Retinal pigment epithelial cell (primary cell): ENCODE measurements at places on chromosomes 6 and 20.

- DNase-seq = no peak
Measured at GRCh38 chr6:129124347-129124746, 241.4 kb downstream of the LAMA2 start.

- no peak for DNase-seq
Measured at GRCh38 chr6:100881707-100882040, 545 bp upstream of the ASCC3 start.

DNA sequence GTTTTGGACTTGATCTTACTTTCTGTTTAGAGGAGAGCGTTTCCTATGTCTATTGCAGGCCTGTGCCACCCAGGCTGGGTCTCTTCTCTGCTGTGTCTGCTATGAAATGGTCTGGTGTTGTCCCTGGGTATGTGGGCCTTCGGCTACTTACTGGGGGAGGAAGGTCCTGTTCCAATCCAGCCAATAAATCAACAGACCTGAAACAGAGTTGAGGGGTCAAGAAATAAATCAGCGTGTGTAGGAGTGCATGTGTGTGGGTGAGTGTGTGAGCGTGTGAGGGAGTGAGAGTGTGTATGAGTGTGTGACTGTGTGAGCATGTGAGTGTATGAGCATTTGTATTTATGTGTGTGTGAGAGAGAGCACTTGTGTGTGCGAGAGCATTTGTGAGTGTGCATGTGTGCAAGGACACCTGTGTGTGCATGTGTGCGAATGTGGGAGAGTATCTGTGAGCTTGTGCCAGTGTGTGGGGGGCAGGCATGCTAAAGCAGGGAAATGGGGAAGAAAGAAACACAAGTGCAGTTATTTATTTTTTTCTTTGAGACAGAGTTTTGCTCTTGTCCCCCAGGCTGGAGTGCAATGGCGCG, 86.3 kb upstream of the PMEPA1 start:
- DNase-seq = no peak

- DNase-seq = peak; percentile 54
Measured at GRCh38 chr6:152271776-152272464, 365.2 kb downstream of the SYNE1 start.

- no peak for DNase-seq
Measured at GRCh38 chr6:124010574-124010973, 206.9 kb downstream of the NKAIN2 start.

- DNase-seq = no peak
Measured at GRCh38 chr6:144710207-144710606, 425.1 kb downstream of the UTRN start.

DNA sequence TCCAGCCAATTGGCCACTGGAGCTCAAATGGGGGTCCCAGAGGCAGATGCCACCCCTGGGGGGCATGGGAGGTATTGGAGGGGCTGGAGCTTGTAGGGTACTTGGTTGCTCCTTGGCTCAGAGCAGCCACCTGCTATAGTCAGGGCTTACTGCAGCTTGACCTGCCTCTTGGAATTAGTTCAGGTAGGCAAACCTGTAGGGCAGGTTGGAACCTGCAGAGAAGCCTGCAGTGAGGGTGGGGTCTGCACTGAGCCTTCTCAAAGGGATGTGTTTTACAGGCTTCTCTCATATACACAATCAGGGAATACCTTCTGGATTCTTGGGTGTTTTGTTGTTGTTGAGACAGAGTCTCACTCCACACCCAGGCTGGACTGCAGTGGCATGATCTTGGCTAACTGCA, 94.2 kb upstream of the MYL9 start:
- DNase-seq = no peak

DNA sequence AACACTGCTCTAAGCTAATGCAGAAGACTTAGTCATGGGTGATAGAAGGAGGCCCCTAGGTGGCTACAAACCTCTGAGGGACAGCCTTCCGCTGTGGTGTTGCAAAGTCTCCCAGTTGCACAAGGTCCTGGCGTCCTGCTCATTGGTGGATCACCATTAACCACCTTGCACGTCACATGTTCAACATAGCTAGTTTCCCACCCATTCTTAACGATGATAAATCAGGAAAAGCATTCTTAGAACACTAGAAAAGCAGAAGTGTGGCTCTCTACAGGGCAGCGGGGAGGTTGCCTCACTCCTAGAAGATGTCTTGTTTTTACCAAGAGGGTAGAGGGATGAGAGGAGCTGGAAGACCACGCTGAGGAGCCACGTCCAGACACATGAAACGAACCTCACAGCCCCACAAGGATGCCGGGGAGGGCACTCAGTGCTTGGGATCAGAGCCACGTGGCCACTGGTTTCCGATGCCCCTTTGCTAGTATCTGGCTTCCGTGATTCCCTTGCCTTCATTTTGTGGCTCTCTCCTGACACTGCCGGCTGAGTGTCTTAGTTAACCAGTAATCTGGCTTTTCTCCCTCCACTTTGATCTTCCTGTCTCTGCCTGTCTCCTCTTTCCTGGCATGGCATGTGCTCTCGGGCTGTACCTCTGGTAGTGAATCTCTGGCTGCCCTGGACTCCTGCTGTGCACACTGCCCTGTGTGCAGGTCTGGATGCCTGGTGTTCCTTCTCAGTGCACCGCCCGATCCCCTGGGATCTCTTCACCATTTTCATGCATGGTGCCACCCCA, 91.4 kb upstream of the NEDD9 start:
- DNase-seq = no peak

- no peak for DNase-seq
Measured at GRCh38 chr6:111625461-111626391, 20.0 kb upstream of the TRAF3IP2 start.

- no peak for DNase-seq
Measured at GRCh38 chr20:24996449-24997377, 4.2 kb upstream of the APMAP start.

DNA sequence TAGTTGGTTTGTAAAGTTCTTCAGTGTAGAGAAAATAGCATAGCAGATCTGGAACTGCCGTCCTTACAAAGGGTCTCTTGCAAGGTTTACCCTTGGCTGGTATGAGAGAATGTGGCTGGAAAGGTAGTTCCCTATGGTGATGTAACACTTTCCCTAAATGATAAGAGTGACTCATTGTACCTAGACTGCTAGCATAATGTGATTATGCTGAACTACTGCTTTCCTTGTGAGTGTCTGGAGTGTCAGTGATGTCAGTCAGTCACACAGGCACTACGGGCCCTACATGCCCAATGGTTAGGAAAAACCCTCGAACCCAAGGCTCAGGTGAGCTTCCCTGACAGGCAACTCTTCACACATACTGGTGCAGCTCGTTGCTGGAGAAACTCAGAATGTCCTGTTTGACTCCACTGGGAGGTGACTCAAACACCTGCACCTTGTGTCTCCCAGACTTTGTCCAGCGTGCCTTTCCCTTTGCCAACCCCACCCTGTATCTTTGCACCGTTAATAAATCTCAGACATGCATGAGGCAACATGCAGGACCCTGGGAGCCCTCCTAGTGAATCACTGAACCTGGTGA, 28.4 kb upstream of the LY86 start:
- DNase-seq = no peak

DNA sequence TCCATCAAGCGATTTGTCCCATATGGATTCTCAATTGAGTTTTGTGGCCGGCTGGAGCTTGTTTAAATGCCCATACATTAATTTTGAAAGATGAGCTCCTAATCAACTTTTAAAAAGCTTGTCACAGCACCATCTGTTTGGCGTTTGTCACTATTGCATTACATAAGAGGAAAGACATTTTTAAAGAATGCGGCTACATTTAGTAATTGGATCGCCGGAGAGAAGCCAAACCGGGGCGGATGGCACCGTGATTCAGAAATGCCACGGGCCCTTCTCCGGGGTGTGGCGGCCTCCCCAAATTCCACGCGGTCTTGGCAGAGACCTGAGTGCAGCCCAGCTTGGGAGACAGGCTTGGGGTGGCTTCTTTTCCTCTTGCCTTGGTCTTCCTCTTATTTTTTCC, 67.7 kb upstream of the ZNFX1 start:
- DNase-seq = no peak

- DNase-seq = no peak
Measured at GRCh38 chr6:150126641-150127291, 16.1 kb upstream of the PPP1R14C start.

GRCh38 chr6:43639984-43640800, 4.6 kb downstream of the MAD2L1BP start:
- no peak for DNase-seq

GRCh38 chr6:149452037-149452939, 32.5 kb downstream of the ZC3H12D start:
- DNase-seq = no peak

DNA sequence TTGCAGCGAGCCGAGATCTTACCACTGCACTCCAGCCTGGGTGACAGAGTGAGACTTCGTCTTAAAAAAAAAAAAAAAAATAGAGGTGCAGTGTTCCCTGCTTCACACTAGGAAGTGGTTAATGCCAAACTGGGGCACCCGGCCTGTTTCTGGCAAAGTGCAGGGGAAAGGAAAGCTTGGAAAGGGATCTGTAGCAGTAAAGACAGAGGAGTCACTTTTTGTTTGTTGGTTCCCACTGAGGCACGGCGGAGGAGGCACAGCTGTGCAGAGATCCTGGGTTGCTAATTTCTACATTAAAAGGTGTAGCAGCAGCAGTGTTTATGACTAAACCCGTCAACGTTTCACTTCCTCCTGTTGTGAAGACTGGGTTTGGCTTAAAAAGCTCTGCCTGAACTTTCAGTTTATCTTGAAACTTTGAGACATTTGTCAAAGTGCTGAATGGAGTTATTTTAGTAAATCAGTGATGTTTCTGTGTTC, 125.6 kb downstream of the CARMIL1 start:
- no peak for DNase-seq

DNA sequence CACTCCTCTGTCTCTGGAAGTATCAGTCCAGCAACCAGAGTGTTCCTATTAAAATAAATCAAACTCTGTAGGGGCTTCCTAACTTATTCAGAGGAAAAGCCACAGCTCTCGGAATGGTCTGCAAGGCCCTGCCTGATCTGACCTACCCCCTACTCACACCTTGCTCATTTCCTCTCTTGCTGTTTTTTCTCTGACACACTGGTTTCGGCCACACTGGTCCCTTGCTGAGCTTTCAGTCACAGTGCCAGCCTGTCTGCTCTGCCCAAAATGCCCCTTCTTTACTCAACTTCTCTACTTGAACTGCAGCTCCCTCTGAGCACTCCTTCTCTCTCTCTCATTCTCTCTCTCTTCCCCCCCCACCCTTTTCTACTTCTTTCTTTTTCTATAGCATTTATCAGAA, 430.2 kb downstream of the UTRN start:
- no peak for DNase-seq

GRCh38 chr6:99393366-99393697, 663 bp downstream of the COQ3 start:
- no peak for DNase-seq

- DNase-seq = no peak
Measured at GRCh38 chr6:130872250-130873095, 45.3 kb downstream of the SMLR1 start.

- no peak for DNase-seq
Measured at GRCh38 chr6:166165558-166166313, 1.9 kb downstream of the TBXT start.

DNA sequence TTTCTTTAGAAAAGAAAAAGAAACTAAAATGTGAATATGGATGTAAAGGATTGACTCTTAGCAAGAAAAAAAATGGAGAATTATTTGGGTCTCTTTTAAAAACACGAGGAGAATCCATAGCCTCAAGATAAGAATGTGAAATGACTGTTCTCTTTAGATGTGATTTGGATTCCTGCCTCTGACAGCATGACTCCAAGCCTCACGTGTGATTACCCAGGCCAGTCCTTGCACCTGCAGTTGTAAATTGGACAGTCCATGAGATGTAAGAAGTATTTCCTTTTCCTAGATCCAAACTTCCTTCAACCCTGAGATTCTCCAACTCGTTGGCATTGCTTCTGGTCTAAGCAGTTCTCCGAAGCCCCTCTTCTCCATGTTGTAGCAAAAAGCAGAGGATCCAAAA, 31.9 kb downstream of the SLC2A12 start:
- DNase-seq = no peak

- no peak for DNase-seq
Measured at GRCh38 chr6:69735027-69735426, 61.8 kb downstream of the LMBRD1 start.

- DNase-seq = no peak
Measured at GRCh38 chr6:5876076-5876475, 130.6 kb downstream of the NRN1 start.

GRCh38 chr20:50285376-50286173, 94.9 kb downstream of the CEBPB start:
- no peak for DNase-seq
